ENCODE measurements at places on chromosomes 11 and 22. TPM values are rescaled to one million over a fixed set of nuclear protein-coding genes. Genes with fewer than 3 reads are reported as not detected.

FAT3 gene
- 0.33 TPM for total RNA-seq

DNA sequence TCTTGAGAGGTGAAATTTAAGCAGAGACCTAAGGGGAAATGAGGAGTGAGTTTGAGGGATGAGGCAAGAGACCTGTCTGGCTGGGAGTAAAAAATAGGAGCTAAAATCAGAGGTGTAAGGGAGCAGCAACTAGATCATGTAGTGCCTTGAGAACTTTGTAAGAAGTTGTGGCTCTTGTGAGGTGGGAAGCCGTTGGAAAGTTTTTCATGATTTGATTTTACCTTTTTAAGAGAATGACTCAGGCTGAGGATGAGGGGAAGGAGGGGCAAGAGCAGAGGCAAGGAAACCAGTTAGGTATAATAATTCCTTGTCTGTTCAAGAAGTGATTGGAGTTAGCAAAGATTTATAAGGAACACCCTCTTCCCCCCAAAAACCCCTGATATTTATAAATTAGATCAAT is 25.8 kb downstream of the QSER1 start:
- DNase-seq = no peak

CADM1 gene
- total RNA-seq = 51.1 TPM

- DNase-seq = no peak
These were observed 31.8 kb upstream of the RAPSN start for GRCh38 chr11:47480762-47481161.

TUB gene
- total RNA-seq = 22.8 TPM

DNA sequence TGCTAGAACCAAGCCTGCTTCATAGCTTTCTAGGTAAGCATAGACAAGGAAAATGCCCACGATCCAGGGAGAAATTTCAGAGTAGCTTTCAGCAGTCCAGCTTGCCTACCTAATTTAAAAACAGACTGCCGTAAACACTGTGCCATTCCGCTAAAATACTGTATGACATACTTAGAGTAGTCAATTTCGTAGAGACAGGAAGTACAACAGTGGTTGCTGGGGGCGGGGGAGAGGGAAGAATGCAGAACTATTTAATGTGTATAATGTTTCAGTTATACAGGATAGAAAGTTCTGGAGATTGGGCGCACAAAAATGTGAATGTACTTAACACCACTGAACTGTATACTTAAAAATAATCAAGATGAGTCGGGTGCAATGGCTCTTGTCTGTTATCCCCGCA is 56.7 kb downstream of the C11orf58 start:
- no peak for DNase-seq

DNA sequence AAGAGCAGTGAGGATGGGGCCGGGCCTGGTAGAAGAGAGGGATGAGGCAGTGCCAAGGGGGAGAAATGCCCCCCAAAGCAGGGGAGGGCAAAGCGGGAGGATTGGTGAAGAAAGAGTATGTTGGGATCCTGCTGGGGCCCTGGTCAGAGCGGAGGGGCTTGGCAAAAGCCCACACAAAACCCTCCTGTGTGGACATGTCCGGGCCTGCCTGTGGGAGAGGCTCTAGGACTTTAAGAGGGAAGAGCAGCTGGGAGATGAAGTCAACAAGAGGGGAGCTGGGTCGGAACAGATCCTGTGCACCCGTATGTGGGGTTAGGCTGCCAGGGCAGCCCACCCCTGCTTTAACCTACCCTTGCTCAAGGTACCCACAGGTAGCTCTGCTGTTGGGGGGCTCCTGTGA is 25.8 kb downstream of the ART5 start:
- no peak for DNase-seq

DNA sequence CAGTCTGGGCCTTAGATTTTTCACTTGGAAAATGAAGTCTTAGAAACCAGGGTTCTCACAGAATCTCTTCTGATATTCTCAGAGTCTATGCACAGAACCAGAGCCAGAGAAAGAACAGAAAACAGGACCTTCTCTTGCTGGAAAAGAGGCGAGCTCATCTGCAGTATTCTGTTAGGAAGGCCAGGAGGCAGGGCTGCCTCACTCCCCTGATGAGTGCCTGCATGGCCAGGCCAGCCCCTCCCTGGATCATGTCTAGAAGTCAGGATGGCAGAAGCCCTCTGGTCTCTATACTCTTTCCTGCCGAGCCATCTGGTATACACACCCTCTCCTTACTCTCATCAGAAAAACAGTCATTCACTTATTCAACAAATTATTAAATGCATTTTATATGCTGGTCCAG is 723 bp downstream of the OR51M1 start:
- DNase-seq = no peak

DNA sequence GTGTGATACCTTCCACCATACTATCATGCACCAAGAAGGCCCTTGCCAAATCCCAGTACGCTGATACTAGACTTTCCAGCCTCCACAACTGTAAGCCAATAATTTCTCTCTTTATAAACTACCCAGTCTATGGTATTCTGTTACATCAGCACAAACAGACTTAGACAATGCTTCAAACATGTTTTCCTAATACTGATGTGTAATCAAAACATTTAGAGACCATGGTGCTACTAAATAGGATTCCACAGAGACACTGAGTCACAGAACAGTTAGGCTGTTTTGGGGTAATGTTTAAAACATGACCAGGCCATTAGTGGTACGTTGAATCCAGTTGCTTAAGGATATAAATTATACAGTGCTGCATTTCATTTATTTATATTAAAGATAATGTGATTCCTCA is 103.7 kb downstream of the PICALM start:
- no peak for DNase-seq

DNA sequence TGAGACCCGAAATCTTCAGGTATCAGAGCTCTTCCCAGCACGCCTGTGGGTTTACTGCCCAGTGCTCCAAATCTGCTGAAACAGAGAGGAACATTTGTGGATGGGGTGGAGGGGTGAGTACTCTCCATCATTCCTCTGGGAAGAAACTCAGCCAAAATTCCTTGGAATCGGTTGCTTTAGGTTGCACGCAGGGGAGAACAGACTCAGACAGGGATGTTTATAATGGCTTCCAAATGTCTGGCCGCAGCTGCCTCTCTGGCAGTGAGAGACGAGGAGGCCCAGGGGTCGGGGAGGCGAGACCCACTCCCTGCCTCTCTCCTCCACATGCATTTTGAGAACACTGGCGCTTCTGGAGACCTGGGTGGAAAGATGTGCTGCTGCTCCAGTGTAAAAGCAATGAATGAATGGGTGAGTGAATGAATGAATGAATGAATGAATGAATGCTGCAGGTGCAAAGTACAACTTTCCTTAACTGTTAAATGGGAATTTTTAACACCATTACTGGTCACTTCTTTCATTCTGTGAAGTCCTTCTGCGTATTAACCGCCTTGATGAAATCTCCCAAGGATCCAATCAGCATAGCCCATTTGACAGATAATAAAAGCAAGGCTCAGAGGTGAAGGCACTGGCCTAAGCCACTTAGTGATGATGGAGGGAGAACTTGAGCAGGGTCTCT is 437.4 kb downstream of the MIAT start:
- peak; percentile 39 for DNase-seq

BLID gene
- 0.36 TPM for total RNA-seq

- DNase-seq = peak; percentile 41
These were observed 206.5 kb downstream of the NAV2 start for GRCh38 chr11:19919050-19919561.

DNA sequence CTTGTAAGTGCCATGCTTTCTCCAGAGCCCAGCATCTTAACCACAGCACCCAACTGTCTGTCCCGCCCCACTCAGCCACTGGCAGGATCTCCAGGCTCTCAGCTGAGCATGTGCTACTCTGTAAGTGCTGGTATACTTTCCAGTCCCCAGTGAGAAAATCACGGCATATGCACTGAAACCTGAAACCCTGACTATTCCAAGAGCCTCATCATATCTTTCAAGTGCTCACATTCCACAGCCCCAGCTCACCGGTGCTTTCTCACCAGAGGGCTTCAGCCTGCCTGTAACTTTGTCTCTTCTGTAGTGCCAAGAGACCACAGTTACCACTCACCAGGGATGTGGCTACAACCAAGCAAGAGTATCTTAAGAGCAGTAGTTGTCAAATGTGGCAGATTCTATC is 24.4 kb upstream of the PAMR1 start:
- DNase-seq = no peak

SERHL2 gene
- total RNA-seq = 3.5 TPM

- DNase-seq = no peak
These were observed 149.1 kb downstream of the CTTN start for GRCh38 chr11:70547386-70547785.

DNA sequence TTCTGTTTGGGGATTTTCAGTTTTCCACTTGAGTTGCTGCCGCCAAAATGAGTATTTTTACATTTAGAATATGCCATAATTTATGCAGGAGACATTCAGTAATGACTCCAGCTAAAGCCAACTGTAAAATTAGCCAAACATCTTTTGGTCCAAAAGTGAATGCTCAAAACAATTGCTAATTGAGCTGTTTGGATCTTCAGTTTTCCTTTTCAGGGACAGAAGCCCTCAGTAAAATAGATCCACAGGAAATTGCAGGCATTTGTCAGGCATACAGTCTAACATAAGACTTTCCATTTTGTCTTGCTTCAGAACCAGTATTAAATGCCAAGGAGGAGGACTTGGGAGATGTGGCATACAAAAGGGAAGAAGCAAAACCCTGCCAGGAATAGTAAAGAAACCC is 524.8 kb upstream of the API5 start:
- no peak for DNase-seq

- DNase-seq = no peak
These were observed 5.9 kb upstream of the IL10RA start for GRCh38 chr11:117980280-117980679.

DNA sequence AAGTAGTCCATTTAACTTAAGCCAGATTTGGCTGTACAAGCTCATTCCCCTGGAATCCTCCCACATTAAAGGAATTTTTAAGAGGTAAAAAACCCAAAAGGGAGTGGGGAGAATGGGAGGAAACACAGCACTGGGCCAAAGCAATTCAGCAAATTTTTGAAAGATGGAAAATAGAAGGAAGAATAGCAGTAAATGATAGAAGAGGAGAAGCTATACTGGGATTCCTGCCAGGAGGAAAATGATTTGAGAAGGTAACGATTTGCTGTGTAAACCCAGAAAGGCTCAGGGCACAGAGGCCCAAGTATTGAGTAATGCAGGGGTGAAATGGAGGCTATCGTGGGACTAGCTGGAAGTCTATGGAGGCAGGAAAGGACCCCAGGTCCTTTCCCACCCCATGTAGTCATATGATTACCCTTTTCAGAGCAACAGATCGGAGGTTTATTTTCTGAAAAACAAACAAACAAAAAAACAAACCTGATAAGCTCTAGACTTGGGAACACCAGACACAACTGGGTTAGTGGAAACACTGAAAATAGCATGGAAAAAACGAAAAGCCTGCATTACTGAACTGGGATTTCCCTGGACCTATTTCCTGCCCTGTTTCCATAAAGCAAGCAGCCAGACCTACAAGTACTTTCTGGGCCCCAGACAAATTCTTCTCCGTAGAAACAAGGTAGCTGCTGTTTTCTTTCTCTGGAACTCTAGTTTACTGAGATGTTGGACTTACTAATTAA is 140.0 kb downstream of the SWAP70 start:
- DNase-seq = no peak

SHANK3 gene
- total RNA-seq = 23.1 TPM

ADAMTS8 gene
- total RNA-seq = 0.85 TPM

GRCh38 chr11:62142921-62143320 is 19.1 kb downstream of the INCENP start:
- DNase-seq = no peak

DNA sequence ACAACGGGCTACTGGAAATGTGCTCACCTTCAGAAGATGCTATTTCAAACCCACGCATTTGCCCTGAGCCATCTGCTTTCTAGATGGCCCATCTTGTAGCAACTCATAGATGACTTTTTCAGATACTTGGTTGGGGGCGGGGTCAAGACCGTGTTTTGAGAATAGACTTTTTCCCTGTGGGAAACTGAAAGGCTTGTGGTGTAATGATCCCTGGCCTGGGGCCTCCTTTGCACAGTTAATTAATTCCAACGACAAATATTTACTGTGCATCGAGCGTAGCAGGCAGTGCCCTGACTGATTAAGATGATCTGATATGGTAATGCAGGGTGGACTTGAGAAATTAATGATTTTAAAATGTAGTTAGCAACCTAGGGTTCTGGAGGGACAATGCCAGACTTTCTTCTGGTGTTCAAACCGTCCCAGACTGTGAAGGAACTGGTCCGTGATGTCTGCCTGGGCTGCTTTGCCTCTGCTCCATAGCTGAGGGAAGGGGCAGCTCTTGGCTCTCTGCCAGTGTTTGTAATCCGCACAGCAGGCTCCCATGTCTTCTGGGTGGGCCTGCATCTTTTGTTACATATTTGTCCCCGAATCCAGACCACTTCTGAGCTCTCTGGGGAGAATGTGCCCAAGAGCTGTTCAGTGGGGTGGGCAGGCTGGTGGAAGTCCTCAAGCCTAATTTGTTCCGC is 84.8 kb downstream of the ADAMTS15 start:
- no peak for DNase-seq

GRCh38 chr11:22444076-22444475 is 105.9 kb downstream of the SLC17A6 start:
- DNase-seq = no peak

GRCh38 chr11:83813296-83813695 is 527.1 kb upstream of the CCDC90B start:
- DNase-seq = no peak

- no peak for DNase-seq
These were observed 14.8 kb downstream of the ALG12 start for GRCh38 chr22:49903322-49904039.

DNA sequence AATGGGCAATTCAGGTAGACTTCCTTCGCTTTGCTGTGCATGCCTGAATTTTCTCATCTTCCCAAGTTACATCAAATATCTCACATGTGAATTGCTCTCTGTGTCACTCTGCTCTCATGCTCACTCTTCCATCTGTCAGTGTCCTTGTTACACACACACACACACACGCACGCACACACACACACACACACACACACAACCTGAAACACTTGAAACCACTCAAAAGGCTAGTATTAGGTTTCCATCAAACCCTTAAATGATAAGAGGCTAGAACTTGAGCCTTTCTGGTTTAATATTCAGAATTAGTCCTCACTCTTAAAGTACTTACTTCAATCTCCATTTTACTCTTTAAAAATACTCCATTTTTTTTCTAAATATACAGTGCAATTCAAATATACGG is 282.4 kb downstream of the C11orf87 start:
- DNase-seq = no peak

DNA sequence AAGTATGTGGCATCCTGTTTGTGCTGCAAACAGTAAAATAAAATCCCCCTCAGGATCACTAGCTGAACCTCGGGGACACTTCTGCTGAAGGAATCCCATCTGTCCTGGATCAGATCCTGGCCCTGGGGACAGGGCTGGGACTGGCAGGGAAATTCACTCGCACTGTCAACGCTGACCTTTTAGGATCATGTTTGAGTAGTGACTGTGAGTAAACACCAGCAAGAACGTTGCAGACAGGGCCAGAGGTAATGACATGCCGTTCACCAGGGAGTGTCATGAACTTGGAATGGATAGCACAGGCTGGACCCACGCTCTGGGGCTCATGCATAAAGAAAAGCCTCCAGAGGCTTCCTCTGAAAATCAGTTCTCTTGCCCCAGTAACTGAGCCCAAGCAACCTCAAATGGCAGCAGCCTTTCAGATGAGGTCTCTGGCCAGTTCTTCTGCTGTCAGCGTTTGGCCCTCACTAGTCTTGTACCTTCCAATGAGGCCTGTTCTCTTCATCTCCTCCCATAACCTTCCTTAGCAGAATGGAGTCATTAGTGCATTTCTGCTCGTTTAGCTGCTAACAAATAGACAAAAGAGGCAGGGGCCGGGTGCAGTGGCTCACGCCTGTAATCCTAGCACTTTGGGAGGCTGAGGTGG is 51.0 kb upstream of the BARX2 start:
- peak; percentile 33 for DNase-seq

OR6T1 gene
- not detected for total RNA-seq

GRCh38 chr11:123251657-123252344 is 56.8 kb upstream of the CLMP start:
- peak; percentile 66 for DNase-seq

- DNase-seq = no peak
These were observed 46.8 kb downstream of the BRSK2 start for GRCh38 chr11:1436468-1437039.

Measured in left ventricle myocardium inferior (tissue), 1 donor.